Kidney (tissue), 22 donors: ENCODE measurements at places on chromosomes 2 and 18. TPM values are rescaled to one million over a fixed set of nuclear protein-coding genes. Genes with fewer than 3 reads are reported as not detected.
A peak's percentile ranks its signal among the peaks of the same experiment; 100 is the strongest.

The RANBP2 gene
- total RNA-seq, result 76.4 TPM

DNA sequence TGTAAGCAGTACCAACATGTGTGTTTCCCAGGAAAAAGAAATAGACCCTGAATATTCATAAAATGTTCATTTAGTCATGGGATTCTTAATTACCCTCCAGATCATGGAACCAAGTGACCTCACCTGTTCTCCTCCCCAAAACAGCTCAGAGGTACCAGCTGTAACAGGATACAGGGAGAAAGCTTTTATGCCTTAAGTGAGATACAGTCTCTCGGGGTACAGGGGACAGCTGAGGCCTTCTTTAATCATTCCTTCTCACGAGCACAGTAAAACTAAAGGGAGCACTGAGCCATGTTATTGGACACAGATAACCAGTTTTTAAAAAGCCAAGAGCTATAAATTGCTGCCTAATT, 16.6 kb downstream of the EPHA4 start:
- no peaks in the 10 kb centered on the region for H3K4me1 ChIP-seq
- no peak overlapping the region for H3K27ac ChIP-seq
- peak; percentile 36 for DNase-seq
- H3K27me3 ChIP-seq, result no peaks in the 10 kb centered on the region

The DNAJC5G gene
- total RNA-seq, result not detected

The DNER gene
- total RNA-seq, result 16.5 TPM

- H3K4me3 ChIP-seq, result no peak overlapping the region
- no peaks in the 10 kb centered on the region for H3K36me3 ChIP-seq
- DNase-seq, result no peak
- no peaks in the 10 kb centered on the region for H3K4me1 ChIP-seq
- H3K27ac ChIP-seq, result no peak overlapping the region
Observed at GRCh38 chr2:215931256-215931903, 82.0 kb downstream of the MREG start.

DNA sequence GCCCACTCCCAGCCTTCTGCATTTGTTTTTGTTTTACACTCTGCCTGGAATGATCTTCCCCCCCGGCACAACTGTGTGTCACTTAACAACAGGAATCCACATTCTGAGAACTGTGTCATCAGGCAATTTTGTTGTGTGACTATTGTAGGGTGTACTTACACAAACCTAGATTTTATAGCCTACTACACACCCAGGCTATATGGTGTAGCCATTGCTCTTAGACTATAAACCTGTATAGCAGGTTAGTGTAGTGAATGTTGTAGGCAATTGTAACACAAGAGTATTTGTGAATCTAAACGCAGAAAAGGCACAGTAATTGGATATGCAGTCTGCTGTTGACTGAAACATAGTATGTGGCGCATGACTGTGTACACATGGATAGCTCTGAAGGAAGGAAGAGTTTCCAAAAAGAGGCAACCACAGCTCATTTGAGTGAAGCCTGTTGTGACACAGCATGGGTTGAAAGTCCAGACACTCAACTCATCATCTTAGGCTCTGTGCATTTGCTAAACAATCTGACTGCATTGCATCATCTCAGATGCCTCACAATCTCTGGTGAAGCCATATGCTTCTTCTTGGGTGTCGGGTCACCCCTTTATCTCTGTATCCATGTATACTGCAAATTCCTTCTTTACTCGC, 506.6 kb upstream of the SPHKAP start:
- no peaks in the 10 kb centered on the region for H3K27me3 ChIP-seq
- no peak overlapping the region for H3K4me3 ChIP-seq
- peak; percentile 18 for DNase-seq
- H3K36me3 ChIP-seq, result no peaks in the 10 kb centered on the region
- no peaks in the 10 kb centered on the region for H3K4me1 ChIP-seq
- H3K27ac ChIP-seq, result no peak overlapping the region

DNA sequence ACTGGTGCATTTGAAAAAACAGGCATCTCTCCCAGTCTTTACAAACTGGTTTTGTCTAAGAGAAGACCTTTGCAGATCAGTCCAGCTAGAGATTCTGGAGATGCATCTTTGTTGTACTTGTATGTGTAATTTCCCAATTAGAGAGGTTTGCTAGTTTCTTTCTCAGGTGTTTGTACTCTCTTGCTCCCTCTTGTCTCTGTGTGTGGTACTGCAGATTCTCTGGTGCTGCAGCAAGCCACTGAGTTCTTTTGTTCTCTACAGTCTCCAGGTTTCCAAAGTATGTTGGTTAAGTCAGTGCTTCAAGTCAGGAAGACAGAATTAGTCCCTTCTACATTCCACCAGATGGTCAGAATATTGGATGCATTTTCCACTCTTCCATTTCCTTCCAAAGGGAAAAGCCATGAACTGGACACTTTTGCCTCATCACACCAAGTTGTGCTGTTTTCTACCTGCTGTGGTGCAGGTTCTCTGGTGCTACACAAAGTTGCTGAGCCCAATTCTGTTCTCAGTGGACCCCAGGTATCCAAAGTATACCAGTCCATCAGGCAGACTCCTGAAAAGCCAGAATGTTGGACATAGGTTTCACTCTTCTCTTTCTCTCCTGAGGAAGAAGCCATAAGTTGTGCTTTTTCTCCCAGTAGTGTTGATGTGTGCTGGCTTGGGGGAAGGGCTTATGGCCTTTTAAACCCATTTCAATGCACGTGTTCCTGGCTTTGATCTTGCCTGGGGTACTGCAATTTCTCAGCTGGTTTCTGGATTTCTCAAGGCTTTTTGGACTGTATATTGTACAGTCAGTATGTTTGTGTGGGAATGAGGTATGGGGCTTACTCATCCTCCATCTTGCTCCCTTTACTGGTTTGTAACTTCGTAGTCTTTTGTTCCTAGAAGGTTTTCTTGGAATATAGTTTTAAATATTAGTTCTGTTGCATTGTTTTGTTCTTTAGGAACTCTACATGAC, 29.8 kb downstream of the EPC2 start:
- H3K27ac ChIP-seq, result no peak overlapping the region
- H3K36me3 ChIP-seq, result no peaks in the 10 kb centered on the region
- no peak overlapping the region for H3K4me3 ChIP-seq

DNA sequence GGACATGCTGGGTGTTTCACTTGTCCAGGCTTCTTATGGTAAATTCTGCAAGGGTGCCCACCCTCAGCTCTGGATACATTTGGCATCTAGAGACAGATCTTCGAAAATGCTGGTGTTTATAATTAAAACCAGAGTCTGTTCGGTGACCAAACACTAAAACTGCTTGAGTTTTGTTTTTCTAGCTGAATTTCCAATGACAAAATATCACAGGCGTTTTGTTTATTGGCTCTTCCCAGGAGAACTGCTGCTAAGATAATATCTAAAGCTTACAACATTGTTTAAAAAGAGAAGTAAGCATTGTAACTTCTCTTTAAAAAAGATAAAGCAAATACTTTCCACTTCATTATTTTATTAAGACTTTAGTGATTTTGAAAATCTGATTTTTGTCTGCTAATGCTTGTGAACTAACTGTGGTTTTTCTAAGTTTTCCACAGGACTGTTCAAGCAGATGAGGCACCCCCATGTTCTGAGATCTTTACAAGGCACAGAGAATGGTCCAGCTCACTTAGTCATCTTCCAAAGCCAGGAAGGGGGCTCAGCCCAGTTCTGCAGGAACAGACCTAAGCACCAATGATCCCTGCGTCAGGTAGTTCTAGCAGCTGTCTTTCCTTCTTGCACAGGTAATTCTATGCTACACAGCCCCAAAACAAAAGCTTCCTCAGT, 94.8 kb upstream of the LTBP1 start:
- H3K4me3 ChIP-seq, result no peak overlapping the region
- no peaks in the 10 kb centered on the region for H3K4me1 ChIP-seq

GRCh38 chr18:56986829-56987228, 160.1 kb upstream of the BOD1L2 start:
- no peak overlapping the region for H3K27ac ChIP-seq
- no peaks in the 10 kb centered on the region for H3K4me1 ChIP-seq
- H3K27me3 ChIP-seq, result no peaks in the 10 kb centered on the region
- H3K36me3 ChIP-seq, result no peaks in the 10 kb centered on the region
- no peak overlapping the region for H3K4me3 ChIP-seq

- no peaks in the 10 kb centered on the region for H3K4me1 ChIP-seq
- DNase-seq, result no peak
- no peak overlapping the region for H3K27ac ChIP-seq
- no peak overlapping the region for H3K4me3 ChIP-seq
- no peaks in the 10 kb centered on the region for H3K36me3 ChIP-seq
Observed at GRCh38 chr2:129794540-129794939, 184.9 kb upstream of the RAB6C start.

The GKN1 gene
- total RNA-seq, result not detected

DNA sequence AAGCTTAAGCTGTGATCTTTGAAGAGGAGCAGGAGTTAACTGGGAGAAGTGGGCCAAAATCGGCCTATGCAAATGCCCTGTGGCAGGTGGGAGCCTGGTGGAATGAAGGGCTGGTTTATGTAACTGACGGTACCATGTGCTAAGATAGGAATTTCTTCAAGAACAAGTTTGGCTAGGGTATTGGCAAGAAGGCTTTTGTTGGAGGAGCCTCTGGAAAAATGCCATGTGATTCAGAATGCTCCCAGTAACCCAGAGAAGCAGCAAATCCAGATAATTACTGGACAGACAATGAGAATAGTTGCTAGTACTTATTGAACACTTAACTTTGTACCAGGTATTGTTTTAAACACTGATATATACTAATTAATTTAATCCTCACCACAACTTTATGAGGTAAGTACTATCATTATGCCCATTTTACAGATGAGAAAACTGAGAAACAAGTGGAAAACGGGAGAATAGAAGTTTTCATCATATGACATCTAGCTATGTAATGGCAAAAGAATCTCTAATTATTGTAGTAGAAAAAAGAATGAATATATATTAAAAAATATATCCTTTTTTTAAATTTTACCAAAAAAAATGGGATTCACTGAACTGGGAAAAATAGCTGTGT, 9.1 kb upstream of the FAM124B start:
- H3K36me3 ChIP-seq, result no peaks in the 10 kb centered on the region
- peaks cover 6% of the 10 kb centered on the region for H3K4me1 ChIP-seq
- H3K27ac ChIP-seq, result no peak overlapping the region
- DNase-seq, result no peak
- no peaks in the 10 kb centered on the region for H3K27me3 ChIP-seq

DNA sequence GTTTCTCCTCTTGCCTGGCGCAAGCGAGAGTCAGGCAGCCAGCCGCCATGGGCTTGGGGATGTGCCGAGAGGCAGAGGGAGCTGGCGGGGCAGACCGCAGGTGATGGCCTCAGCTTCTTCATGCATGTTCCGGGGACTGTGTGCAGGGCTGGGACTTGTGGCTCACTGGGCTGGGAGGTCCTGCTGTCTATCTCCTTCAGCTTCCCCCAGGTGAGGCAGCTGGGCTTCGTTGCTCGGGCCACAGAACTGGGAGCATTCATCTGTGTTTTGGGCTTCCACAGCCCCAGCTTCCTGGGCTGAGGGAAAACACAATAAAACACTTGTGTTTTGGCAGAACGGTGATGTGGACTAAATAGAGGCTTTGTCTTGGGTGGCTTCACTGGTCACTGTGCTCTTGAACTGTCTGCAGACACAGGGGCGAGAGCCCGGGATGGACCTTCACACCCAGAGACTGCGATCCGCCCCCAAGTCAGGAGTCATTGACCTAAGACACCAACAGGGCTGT, 93.5 kb downstream of the DYSF start:
- no peak overlapping the region for H3K27ac ChIP-seq
- no peak overlapping the region for H3K4me3 ChIP-seq
- peaks cover 5% of the 10 kb centered on the region for H3K27me3 ChIP-seq
- no peaks in the 10 kb centered on the region for H3K4me1 ChIP-seq
- DNase-seq, result no peak

DNA sequence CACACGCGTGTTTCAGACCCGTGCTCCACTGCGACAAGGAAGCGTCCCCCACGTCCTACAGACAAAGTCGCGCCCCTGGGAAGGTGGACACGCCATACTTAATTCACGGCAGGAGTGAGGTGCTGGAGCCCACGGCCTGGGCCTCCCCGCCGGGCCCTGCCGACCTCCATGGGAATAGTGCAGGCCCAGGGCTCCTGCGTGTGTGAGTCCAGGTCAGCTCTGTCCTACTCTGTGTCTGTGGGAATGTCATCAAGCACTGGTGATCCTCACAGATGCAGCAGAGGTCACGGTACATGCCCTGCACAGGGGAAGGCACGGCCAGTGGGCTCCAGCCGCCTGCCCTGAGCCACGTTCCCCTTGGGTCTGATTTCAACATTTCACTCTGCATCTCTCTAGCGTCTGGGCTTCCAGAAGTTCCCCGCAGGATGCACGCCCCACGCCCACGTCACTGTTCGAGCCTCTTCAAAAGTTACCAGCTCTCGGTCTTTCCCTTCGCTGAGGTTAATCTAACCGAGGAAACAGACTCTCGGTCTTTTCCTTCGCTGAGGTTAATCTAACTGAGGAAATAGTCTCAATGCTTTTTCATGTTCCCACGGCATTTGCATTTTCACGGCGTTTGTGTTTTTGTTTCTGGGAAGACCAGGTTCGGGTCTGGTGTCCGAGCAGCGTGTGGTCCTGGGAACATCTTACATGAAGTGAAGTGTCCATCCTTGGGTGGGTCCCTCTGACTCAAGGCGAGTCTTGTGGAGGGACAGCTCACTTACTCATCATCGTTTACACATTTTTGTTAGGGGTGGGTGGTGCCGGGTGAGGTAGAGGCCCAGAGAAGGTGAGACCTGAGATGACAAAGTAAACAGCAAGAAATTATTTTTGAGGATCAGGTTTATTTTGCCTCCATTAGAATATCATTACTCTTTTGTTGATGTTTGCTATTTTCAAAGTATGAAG, 157.3 kb upstream of the ALKAL2 start:
- no peaks in the 10 kb centered on the region for H3K27me3 ChIP-seq
- no peak overlapping the region for H3K27ac ChIP-seq
- peaks cover 6% of the 10 kb centered on the region for H3K4me1 ChIP-seq
- H3K36me3 ChIP-seq, result no peaks in the 10 kb centered on the region

The CTNNA2 gene
- not detected for total RNA-seq
